Stimulated activated CD8-positive, alpha-beta memory T cell treated with anti-CD3 and anti-CD28 coated beads, Interleukin-15, amount 100 ng/mL, for 4 hours (primary cell): ENCODE measurements at places on chromosomes 12 and 14.

DNA sequence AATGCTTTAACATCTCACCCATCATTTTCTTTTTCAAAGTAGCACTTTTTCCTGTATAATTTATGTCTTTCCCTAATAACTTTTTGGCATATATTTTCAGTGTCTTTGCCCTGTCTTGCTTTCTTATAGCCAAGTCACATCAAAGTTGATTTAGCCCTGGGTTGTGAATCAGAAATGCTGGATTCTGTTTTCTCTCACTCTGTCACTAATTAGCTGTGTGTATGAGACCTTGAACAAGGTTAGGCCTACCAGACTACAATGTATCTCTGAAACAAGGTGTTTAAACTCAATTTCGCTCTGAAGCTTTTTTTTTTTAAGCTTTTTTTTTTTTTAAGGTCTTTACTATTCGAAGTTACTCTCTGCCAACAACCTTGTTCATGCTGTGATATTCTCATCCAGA is 25.7 kb downstream of the CNOT2 start:
- no peak for DNase-seq

DNA sequence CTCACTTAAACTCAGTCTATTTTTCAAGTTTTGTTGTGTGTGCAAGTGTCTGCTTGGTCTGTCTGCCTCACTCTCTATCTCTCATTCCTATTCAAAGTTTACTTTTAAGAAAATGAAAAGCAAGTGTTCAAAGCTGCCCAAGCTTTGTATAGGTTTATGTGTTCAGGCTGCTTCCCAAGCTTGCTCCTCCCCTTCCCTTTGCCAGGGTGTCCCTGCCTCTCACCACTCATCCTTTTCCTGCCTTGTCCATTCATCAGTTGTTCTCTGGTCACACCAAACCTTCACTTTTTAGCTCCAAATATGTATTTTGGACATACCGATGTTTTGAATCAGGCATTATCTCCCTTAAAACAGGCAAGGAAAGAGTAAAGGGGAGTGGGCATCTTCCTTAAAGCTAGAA is 41.3 kb downstream of the STK38L start:
- no peak for DNase-seq

GRCh38 chr14:74920281-74920680 is 2.8 kb downstream of the RPS6KL1 start:
- no peak for DNase-seq

DNA sequence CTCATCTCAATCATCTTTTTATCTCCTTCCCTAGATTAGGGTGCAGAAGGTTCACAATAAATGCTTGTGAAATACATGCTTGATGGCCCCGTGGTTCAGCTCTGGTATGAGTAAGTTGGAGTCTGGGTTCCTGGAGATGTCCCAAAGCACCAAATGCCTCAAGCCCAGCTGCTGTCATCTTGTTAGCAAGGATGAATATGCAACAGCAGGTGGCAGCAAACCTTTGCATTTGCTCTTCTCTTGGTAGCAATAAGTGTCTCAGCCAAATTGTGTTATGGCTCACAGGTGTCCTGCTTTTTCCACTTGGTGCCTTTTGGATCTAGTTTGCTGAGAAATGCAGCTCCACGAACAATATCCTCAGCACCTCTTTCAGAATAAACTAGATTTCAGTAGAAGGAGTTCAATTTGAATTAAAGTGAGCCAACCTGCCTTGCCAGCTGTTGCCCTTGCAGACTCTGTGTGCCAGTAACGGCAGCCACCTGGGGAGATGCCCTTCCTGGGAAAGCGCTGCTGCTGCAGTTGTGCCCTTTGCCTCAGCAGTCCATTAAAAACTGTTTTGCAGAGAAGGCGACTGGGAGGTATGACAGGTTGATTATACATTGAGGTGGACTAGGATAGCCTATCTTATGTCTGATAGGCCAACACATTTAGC is 417.3 kb downstream of the SNAPC1 start:
- no peak for DNase-seq

- DNase-seq = no peak
Observed at GRCh38 chr12:104172570-104172947, 34.5 kb upstream of the NFYB start.

DNA sequence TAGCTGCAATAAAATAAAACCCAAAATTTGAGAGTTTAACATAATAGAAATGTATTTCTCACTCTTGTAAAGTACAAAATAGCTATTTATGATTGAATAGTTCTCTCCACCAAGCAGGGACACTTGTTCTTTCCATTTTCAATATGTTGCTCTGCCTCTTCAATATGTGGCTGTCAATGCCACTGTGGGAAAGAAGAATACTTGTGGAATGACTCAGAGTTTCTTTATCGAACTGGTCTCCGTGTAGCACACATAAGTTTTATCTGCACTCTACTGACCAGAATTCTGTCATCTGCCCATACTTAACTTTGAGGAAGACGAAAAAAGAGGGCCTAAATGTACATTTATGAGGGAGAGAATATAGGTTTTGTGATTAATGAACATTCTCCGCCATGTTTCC is 256.9 kb downstream of the ATXN7L3B start:
- no peak for DNase-seq

DNA sequence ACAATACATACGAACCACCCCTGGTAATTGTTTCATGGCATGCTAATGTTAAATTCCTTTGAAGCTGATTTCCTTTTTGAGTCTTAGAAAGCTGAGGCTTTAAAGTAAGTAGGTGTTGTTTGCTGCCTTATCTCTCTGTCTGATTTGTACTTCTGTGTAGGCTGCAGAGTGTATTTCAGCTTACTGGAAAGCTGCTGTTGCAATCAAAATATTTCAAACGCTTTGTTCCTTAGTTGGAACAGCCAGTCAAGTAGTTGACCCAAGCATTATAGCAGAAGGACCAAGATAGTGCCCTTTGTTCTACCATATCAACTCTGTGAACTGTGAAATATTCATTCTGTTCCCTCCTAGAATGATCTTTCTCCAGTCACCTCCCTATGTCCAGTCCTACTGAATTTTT is 3.1 kb downstream of the PKP2 start:
- DNase-seq = no peak

DNA sequence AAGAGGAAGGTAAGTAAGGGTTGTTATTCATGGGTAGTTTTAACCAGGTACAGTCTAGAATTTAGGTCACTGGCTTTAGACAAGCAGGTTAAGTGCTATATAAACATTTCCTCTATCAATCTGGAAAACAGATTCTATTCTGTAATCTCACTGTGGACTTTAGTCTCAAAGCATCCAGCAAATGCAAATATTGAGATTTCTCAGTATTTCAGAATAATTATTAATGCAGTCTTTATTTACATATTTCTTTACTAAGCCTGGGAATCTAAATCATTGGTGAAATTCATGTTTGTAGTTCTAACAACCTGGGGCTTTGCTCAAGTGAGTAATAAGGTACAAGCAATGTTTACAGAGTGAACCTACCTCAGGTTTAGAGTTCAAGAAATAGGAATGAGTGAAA is 61.9 kb downstream of the SLC41A2 start:
- no peak for DNase-seq

DNA sequence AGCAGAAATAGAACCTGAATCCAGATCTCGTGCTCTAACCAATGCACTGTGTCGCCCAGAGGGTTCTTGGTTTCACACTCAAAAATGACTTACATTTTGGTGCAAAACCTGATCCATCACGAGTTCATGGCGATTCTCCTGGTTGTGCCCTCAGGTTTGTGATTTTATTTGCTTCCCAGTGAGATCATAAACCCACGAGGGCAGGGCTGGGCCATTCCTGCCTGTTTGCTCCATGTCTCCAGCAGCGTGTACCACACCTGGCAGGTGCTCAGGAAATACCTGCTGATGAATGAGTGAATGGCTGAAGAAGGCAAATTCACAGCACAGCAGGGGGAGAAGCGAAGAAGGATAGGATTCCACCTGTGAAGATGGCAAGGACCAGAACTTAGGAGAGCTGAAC is 9.4 kb downstream of the ACACB start:
- DNase-seq = no peak

DNA sequence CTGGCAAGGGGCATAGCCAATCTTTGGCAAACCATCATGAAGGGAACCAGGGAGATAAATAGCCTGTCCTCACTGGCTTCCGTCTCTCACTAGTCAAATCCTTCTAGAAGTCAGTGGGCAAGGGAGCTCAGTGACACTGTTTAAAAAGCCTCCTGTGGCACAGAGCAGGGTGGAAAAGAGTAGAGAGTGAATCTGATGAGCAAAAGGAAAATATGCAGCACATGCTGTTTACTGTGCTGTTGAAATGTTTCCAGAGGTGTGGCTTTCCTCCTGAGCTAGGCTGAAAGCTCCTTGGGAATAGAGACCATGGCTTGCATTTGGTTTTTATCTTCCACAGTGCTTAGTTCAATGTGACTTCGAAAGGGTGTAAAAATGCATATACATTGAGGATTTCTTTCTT is 7.7 kb upstream of the DYRK2 start:
- no peak for DNase-seq

DNA sequence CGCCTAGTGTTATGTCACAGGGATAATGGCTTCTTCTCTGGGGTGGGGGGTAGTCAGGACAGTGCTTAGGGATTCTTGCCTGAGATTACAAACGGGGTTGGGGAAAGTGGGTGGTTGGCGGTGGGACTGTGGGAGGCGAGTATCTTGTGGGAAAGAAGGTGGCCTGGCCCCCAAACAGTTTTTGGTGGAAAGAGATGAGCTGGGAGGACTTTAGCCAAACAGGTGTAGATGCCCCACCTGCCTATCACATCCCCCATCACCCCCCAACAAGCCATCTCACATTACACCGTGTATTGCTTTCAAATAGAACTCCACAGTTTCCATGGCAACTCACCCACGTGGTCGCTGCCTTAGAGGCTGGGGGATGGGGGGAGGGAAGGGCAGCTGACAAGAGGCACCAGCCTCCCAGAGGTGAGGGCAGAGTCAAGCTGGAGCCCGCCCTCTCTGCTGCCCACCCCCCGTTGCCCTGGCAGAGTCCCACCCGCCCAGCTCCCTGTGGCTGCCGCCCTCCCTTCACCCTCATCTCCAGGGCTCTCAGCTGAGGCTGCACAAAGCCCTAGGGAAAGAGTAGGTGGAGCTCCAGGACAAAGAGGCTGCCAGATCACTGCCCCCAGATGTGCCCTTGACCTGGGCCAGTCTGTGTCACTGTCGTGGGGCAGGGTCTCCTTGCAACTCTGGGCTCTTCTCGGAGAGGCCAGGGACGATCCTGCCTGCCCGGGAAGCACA is 98.3 kb downstream of the LRRC74A start:
- no peak for DNase-seq

- no peak for DNase-seq
Observed at GRCh38 chr12:122893208-122894153, 2.4 kb downstream of the VPS37B start.
